Activated T-cell treated with anti-CD3 and anti-CD28 coated beads, Interleukin-2, amount 50 U/mL, for 72 hours (primary cell): ENCODE measurements at places on chromosomes 12 and 14. TPM values are rescaled to one million over a fixed set of nuclear protein-coding genes. Genes with fewer than 3 reads are reported as not detected.
A peak's percentile ranks its signal among the peaks of the same experiment; 100 is the strongest.

Gene CPNE6
- 0.14 TPM for total RNA-seq

Gene MLXIP
- total RNA-seq, result 17.5 TPM

DNA sequence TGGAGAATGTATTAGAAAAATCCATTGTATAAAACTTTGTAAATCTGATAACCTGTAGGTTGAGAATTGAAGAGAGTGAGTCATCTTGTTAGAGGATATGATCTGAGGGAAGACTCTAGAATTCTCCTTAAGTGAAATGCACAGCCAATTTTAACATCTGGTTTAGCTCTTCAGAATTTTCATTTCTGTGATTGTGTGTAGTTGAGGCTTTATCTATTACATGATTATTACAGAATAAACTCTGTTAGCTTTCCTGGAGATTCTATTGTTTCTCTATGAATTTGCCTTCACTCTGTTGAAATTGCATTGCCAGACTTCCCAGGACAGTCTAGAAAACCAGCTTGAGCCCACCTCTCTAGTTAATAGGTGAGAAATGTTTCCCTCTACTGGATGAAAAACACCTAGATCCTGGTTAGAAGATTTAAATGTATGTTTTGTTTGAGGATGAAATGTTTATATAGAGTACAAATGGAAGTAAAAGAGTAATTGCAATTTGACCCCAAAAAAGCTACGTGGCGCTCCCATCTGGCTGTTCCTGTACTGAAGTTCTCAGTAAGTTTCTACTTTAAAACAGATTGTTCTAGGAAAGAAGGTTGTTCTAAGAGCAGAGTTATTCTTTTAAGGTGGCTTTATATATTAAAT, 2.9 kb downstream of the NUDT4 start:
- H3K36me3 ChIP-seq, result peaks cover 9% of the 10 kb centered on the region
- H3K4me1 ChIP-seq, result peaks cover 65% of the 10 kb centered on the region
- peaks cover 6% of the 10 kb centered on the region for H3K27me3 ChIP-seq
- no peak for DNase-seq
- H3K27ac ChIP-seq, result peak overlapping the region; percentile 97
- peak overlapping the region; percentile 89 for H3K4me3 ChIP-seq

DNA sequence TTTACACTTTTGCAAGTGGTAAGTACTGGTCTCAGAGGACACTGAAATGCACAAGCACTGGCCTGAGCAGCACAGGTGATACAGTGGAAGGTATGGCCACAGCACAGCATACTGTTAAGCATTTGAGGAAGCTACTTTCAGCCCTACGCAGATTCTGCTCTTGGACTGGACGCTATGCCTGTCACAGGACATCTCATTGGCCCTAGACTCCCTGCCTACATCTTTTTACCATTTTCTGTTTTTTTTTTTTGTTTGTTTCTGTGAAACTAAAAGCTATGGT, 144.2 kb upstream of the ABCD2 start:
- no peaks in the 10 kb centered on the region for H3K36me3 ChIP-seq
- no peak overlapping the region for H3K4me3 ChIP-seq
- H3K27me3 ChIP-seq, result no peaks in the 10 kb centered on the region
- no peaks in the 10 kb centered on the region for H3K4me1 ChIP-seq
- H3K27ac ChIP-seq, result no peak overlapping the region

DNA sequence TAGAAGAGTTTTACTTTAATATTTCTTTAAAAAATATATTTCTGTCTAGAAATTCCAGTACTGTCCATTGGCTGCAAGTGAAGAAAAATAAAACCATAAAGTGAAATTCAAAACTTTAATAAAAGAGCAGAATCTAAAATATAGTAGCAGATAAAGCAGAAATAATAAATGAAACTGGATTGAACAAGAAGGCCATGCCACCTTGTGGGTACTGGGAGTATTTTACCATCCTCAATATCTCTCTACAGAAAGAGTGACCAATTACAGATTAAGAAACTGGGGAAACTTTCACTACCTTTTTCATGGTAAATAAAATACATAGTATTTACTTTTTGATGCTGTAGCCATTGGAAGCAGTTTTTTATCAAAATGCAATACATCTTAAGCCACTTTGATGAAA, 220.5 kb downstream of the BCAT1 start:
- H3K36me3 ChIP-seq, result peaks cover 19% of the 10 kb centered on the region
- H3K4me1 ChIP-seq, result peaks cover 70% of the 10 kb centered on the region
- no peak for DNase-seq

- peak; percentile 16 for DNase-seq
- H3K27ac ChIP-seq, result peak overlapping the region; percentile 26
- H3K27me3 ChIP-seq, result no peaks in the 10 kb centered on the region
These were observed 62.6 kb downstream of the SEL1L start for GRCh38 chr14:81471062-81471461.

- H3K36me3 ChIP-seq, result no peaks in the 10 kb centered on the region
- H3K27me3 ChIP-seq, result no peaks in the 10 kb centered on the region
- no peak overlapping the region for H3K27ac ChIP-seq
These were observed 21.9 kb upstream of the CIPC start for GRCh38 chr14:77076113-77076631.

- H3K27me3 ChIP-seq, result no peaks in the 10 kb centered on the region
- H3K4me3 ChIP-seq, result peak overlapping the region; percentile 49
- peak; percentile 32 for DNase-seq
- H3K36me3 ChIP-seq, result peaks cover 14% of the 10 kb centered on the region
These were observed 95.0 kb upstream of the CCND2 start for GRCh38 chr12:4178424-4179170.
